Thoracic aorta (tissue), 2 donors: ENCODE measurements at places on chromosomes 2 and 18. TPM values are rescaled to one million over a fixed set of nuclear protein-coding genes. Genes with fewer than 3 reads are reported as not detected.

DNA sequence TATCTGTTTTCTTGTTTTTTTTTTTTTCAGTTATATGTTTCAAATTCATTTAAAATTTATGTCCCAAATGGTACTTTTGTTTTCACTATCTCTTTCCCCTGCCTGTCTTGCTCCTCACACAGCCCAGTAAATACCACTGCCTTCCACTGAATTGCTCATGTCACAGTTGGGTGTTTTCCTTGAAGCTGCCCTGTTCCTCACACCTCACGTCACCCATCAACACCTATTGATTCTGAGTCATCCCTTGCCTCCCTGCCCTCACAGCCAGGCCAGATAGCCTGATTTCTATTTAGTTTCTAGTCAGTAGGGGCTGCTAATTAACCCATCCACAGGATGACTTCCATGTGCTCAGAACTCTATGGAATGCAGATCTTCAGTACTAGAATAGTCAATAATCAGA, 25.3 kb downstream of the FSHR start:
- H3K27me3 ChIP-seq = no peaks in the 10 kb centered on the region
- no peak overlapping the region for H3K4me3 ChIP-seq
- no peaks in the 10 kb centered on the region for H3K4me1 ChIP-seq
- no peak for DNase-seq
- no peak overlapping the region for H3K27ac ChIP-seq
- H3K36me3 ChIP-seq = no peaks in the 10 kb centered on the region

NEB gene
- 3.2 TPM for total RNA-seq

GRCh38 chr2:201572846-201573508, 70.3 kb downstream of the TMEM237 start:
- no peak overlapping the region for H3K4me3 ChIP-seq
- DNase-seq = no peak
- no peaks in the 10 kb centered on the region for H3K36me3 ChIP-seq
- H3K27ac ChIP-seq = no peak overlapping the region
- H3K4me1 ChIP-seq = no peaks in the 10 kb centered on the region

DNAH6 gene
- total RNA-seq = not detected

- no peak overlapping the region for H3K4me3 ChIP-seq
- no peaks in the 10 kb centered on the region for H3K36me3 ChIP-seq
- no peak overlapping the region for H3K27ac ChIP-seq
- H3K4me1 ChIP-seq = peaks cover 19% of the 10 kb centered on the region
Measured at GRCh38 chr2:33052361-33052735, 105.6 kb downstream of the LTBP1 start.

POTEF gene
- total RNA-seq = not detected

APCDD1 gene
- 75.8 TPM for total RNA-seq

DNA sequence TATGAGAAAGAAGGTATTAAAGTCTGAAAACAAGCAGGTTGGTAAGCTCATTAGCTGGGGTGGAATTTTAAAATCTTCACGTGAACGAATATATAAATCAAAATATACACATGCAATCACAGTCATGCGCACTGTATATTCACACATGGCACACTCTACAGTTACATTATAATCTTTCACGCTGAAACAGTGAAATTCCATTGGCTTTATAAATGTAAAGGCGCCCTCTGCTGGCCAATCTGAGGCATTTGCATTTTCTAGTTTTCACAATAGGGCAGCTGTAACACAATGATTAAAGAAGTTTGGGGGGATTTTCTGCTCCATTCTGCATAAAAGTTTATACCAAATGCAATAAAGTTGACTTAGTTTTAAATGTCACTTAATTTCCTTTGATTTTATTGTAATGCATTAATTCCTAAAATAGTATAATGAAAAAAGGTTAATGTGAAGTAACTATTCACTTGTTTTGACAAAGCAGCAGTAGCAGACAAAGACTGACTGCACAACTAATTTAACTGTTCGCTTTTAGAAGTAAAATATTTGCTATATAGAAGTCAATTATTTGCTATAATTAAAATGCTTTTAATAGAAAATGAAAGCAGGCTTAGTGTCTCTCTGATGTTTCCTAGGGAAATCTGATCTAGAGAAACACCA, 17.2 kb downstream of the IFIH1 start:
- H3K4me3 ChIP-seq = no peak overlapping the region
- no peaks in the 10 kb centered on the region for H3K4me1 ChIP-seq
- H3K36me3 ChIP-seq = peaks cover 3% of the 10 kb centered on the region
- no peak overlapping the region for H3K27ac ChIP-seq
- H3K27me3 ChIP-seq = no peaks in the 10 kb centered on the region

DNA sequence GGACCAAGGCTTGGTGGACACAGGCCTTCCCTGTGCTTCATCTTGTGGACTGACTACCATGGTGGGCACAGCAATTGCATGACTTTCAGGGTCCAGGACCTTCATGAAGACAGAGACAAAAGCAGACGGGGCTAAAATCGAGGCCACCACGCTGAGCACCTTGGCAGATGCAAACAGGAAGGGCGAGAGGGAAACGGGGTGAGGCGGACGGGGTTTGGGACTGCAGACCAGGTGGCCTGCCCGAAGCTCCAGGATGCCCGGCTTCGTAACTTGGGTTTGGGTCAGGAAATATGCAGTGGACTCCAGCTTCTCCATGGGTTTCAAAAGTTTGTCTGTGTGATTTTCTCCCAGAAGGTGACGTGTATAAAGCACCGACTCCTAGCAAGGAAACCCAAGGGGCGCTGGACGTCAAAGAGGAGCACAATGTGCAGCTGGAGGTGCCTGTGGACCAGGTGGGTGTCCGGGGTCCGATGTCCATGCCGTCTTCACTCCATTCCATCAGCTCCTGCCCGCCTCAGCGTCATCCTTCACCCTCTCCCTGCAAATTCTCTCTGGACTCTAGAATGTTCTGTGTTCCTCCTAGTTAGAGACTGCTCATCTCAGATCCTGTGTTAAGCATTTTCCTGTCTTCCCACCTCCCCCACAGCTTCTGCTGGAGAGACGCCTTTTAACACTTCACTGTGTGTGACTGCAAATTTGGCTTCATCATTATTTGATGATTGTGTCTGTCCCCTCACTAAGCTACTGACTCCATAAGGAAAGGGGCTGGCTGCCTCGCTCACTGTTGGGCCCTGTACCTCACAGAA, 65.8 kb downstream of the DCDC2C start:
- no peak overlapping the region for H3K27ac ChIP-seq
- no peak for DNase-seq
- no peak overlapping the region for H3K4me3 ChIP-seq

DNA sequence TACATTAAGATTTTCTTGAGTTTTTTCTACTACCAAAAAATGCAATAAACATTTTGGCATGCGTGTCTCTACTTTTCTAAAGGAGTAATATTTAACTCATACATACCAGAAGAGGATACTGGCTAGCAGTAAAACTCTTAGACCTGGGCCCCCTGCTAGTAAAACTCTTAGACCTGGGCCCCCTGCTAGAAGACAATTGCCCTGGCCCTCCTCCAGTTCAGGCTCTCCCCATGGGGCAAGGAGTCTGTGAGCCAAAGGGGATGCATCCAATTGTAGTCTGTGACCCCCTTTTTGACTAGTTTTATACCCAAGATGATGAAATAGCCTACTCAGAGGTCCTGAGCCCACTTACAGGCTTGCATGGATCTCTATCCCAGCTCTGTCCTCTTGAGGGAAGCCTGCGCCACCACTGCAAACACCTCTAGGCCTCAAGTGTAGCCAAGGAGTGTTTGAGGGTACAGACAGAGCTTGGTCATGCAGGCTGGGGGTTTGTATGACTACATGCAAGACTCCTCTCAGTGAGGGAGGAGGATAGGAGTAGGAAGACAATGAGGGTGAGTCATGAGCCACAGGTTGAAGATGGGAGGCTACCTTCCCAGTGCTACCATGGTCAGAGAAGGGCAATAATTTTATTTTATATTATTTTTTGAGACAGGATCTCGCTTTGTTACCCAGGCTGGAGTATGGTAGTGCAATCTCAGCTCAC, 45.2 kb upstream of the PGAP1 start:
- no peaks in the 10 kb centered on the region for H3K36me3 ChIP-seq
- no peaks in the 10 kb centered on the region for H3K4me1 ChIP-seq
- no peaks in the 10 kb centered on the region for H3K27me3 ChIP-seq
- no peak overlapping the region for H3K4me3 ChIP-seq
- DNase-seq = no peak

EGR4 gene
- total RNA-seq = not detected

GRCh38 chr2:223088866-223089265, 36.9 kb downstream of the KCNE4 start:
- no peaks in the 10 kb centered on the region for H3K36me3 ChIP-seq
- peaks cover 12% of the 10 kb centered on the region for H3K4me1 ChIP-seq
- no peak overlapping the region for H3K27ac ChIP-seq

DNA sequence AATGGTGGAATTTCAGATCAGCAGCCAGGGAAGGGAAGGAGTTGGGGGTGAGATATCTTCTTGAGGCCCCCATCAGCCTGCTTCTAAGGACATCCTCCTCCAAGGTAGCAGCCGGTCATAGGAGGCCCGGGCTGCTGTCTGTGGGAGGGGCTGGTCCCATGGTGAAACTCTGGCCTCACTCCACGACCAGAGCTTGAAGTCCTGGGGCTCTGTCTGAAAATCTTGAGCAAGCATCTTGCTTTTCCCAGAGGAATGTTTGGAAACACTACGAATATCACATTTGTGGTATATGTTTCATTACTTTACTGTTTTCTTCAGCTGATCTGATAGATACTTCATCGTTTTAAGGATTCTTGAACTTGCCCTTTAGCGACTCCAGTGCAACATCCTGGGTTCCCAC, 103.7 kb downstream of the CTAGE1 start:
- no peak for DNase-seq
- no peak overlapping the region for H3K27ac ChIP-seq
- H3K4me3 ChIP-seq = no peak overlapping the region
- peaks cover 15% of the 10 kb centered on the region for H3K4me1 ChIP-seq
- H3K36me3 ChIP-seq = no peaks in the 10 kb centered on the region

DNA sequence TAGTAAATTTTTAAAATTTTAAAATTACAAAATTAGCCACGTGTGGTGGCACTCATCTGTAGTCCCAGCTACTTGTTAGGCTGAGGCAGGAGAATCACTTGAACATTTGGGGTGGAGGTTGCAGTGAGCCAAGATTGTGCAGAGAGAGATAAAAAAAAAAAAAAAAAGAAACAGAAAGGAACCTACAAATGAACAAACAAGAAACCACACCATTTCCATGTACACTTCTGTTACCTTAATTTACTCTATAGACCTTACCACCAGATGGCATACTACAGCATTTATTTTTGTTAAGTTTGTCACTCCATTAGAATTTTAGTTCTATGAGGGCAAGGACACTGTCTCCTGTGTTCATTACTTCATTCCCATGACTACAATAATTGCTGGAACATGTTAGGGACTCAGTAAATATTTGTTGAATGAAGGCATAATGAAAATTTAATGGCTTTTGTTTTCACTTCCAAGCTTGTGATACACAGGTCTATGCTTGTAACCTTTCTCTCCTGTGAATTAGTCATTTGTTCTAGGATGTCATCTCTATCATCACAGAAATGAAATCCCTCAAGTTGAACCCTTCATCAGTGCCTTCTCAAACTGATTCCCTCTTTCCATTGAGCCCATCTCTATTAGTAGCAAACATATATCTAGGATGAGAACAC, 76.0 kb downstream of the ARHGAP15 start:
- H3K4me3 ChIP-seq = no peak overlapping the region
- no peak overlapping the region for H3K27ac ChIP-seq
- H3K36me3 ChIP-seq = no peaks in the 10 kb centered on the region
- no peak for DNase-seq

VWC2L gene
- 0.27 TPM for total RNA-seq

DNA sequence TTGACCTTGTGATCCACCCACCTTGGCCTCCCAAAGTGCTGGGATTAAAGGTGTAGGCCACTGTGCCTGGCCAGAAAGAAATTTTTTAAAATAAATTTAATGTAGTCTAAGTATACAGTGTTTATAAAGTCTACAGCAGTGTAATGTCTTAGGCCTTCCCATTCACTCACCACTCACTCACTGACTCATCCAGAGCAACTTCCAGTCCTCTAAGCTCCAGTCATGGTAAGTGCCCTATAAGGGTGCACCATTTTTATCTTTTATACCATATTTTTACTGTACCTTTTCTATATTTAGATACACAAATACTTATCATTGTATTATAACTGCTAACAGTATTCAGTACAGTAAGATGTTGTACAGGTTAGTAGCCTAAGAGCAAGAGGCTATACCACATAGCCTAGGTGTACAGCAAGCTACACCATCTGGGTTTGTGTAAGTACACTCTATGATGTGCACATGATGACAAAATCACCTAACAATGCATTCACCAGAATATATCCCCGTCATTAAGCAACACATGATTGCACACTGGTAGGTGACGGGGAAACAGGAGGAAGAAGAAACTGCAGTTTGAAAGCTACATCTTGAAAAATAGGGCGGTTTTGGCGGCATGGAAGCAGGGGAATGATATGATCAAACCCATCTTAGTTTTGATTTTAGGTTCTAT, 105.1 kb upstream of the ITGB6 start:
- no peaks in the 10 kb centered on the region for H3K27me3 ChIP-seq
- peaks cover 25% of the 10 kb centered on the region for H3K4me1 ChIP-seq
- no peak overlapping the region for H3K4me3 ChIP-seq
- no peak overlapping the region for H3K27ac ChIP-seq
- DNase-seq = no peak

DNA sequence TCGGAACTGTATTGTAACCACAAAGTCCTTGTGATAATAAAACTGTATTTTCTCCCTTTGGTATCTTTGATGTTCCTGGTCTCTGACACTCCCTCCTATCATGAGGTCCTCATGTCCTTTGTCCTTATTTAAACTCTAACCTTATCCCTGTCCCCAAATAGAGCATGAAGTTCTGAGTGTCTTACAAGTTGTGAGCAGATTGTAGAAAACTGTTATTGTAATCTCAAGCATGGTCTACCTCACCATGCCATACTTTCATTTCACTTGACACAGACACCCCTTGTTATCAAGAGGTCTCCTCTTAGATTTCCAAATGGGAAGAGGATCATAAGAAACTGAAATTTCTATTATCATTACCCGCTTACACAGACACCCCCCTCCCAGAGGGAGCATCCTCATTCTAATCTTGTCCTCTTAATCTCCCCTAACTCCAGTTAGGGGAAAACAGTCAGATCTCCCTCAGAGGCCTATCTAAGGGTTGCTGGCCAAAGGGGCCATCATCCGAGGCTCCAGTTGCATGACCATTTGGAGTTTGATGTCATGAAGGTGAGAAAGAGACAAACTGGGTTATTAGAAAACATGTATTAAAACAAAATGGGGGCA, 29.0 kb downstream of the MYO3B start:
- no peak overlapping the region for H3K4me3 ChIP-seq
- no peak for DNase-seq
- no peak overlapping the region for H3K27ac ChIP-seq
- no peaks in the 10 kb centered on the region for H3K27me3 ChIP-seq

DNA sequence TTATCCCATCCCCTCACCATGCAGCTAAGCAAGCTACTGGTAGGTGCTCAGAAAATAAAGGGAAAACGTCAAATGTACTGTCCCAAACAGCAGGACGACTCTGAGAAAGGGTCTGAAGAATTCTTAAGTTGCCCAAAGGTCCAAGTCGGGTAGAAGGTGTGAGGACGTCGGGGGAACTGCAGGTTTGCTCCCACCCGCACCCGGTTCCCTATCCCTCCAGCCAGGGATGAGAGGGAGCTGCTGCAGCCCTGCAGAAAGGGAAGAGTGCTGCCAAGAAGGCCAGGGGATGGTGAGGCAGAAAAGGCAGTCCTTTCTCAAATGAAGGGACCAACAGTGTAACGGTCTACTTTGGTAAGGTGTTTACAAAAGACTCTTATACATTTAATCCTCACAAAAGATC, 6.9 kb upstream of the UCN start:
- no peak overlapping the region for H3K27ac ChIP-seq
- H3K27me3 ChIP-seq = no peaks in the 10 kb centered on the region
- H3K4me3 ChIP-seq = no peak overlapping the region
- no peaks in the 10 kb centered on the region for H3K36me3 ChIP-seq
- DNase-seq = no peak
- no peaks in the 10 kb centered on the region for H3K4me1 ChIP-seq

GRCh38 chr2:168801961-168802858, at the start of gene NOSTRIN:
Gene NOSTRIN (plus strand): TSS chr2:168802637. CDS start chr2:168802647, 10 bp downstream.
- no peak within 1 kb of the TSS for H3K27ac ChIP-seq
- H3K27me3 ChIP-seq = no peaks in the 10 kb centered on the region
- no peaks in the 10 kb centered on the region for H3K4me1 ChIP-seq
